Stimulated activated CD4-positive, alpha-beta T cell treated with anti-CD3 and anti-CD28 coated beads, Interleukin-2, amount 100 ng/mL, for 24 hours (primary cell): ENCODE measurements at places on chromosomes 16 and 17.

DNA sequence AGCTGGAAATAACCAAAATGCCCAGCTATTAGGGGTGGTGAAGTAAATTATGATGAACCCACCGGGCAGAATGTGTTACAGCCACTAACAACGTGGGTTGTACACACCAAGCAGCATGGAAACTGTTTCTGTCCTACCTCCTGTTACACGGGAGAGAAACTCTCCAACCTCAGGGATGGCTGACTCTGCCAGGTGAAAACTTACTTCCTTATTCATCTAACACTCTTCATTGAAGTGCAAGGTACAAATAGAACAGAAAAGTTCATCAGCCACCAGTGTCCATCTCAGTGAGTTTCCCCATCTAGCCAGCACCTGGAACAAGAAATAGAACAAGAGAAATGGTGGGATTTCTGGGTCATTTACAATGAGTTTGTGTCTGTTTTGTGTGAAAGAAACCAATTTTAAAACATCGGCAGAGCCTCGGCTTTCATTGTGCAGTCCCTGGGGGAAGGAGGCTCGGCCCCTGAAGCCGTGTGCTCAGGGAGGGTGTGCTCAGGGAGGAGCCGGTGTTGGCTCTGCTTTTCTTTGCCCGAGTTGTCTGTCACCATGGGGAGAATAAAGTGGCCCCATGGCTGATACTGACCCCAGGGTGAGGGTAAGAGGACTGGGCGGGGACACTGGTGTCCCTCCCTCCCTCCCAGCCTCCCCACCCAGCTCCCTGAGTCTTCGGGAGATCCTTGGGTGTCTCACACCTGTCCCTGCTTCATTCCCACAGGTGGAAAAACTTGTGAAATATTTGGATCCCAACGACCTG, 39.8 kb downstream of the RAB11FIP4 start:
- no peak for DNase-seq

DNA sequence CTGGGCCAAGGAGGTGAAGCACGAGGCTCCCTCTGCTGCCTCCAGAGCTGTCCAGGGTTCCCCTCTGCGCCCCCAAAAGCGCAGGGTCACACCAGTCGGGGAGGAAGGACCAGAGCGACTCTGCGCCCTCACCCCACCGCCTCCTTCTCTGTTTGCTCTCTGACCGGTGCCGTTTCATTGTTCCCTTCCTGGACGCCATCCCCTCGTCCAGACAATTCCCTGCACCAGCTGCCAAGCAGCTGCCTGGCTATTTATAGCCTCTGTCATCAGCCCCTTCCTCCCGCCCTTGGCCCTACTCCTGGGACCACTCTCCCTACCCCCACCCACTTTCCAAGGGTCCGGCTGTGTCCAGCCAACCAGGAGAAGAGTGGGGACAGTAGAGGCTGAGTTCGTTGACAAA, 68.8 kb upstream of the CREBBP start:
- DNase-seq, result no peak

DNA sequence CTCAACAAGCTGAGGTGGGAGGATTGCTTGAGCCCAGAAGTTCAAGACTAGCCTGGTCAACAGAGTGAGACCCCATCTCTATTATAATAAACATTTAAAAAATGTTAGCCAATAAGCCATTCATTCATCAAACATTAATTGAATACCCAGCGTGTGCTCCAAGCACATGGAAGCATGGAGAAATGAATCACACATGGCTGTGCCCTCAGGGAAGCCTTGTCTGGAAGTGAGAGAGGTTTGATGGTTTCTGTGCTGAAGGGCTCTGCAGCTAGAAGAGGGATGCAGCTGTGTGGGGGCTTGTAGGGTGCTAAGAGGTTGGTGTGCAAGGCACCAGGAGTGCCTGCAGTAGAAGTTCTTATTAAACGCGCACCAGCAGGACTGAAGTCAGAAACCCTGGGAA, 11.2 kb downstream of the CYB5D2 start:
- DNase-seq, result no peak

DNA sequence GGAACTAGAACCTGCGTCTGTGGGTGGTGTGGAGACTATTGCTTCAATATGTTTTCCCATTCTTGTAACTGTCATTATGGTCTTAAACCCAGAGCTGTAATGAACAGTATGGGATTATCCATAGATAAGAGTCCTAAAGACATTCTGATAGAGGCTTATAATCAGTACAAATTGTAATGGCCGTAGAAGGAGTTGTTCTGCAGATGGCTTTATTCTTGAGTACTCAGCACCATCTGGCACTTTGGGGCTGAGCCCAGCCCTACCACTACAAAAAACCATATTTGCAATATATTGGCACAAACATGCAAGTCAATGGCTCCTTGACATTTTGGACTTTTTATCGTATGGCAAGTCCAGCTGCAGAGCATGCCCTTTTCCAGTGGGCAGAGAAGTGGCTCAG, 150.0 kb downstream of the HS3ST4 start:
- no peak for DNase-seq

- DNase-seq, result no peak
Measured at GRCh38 chr17:47791025-47791424, 30.6 kb downstream of the OSBPL7 start.

GRCh38 chr16:24071666-24072360, 184.3 kb upstream of the CACNG3 start:
- DNase-seq, result no peak

- no peak for DNase-seq
Measured at GRCh38 chr17:82216301-82217119, 3.9 kb upstream of the CCDC57 start.

DNA sequence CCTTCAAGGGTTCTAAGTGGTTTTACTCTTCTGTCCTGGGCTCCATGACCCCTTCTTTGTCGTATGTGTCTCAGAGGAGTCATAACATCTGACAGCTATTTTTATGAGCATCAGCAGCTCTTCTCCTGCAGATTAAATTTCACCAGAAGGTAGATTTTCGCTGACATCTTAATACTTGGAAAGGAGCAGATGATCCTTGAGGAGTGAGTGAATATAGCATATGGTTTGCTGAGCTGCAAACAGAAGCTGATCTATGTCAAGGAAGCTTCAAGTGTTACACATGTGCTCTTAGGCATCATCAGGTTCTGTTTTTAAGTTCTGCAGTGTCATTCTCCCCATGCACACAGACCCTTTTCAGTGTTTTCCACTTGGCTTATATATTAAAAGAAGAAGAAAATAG, 49.2 kb upstream of the MYH2 start:
- no peak for DNase-seq

GRCh38 chr16:25258861-25259179, 1.2 kb upstream of the ZKSCAN2 start:
- no peak for DNase-seq

DNA sequence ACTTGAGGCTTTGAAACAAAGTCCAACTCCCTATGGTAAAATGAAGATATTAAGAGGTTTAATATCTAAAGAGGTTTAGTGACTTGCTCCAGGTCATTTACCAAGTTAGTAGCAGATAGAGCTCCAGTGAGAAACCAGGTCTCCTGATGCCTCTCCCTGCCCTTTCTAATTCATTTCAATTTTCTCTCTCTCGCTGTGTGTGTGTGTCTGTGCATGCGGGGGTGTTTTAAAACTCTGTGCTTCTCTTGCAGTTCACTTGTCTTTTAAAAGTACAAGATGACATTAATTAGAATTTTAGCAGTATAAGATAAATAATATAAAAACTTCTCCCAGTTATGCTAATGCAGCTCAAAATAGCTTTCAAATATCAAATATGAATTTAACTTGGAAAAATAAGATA, 8.2 kb upstream of the ZP2 start:
- no peak for DNase-seq

DNA sequence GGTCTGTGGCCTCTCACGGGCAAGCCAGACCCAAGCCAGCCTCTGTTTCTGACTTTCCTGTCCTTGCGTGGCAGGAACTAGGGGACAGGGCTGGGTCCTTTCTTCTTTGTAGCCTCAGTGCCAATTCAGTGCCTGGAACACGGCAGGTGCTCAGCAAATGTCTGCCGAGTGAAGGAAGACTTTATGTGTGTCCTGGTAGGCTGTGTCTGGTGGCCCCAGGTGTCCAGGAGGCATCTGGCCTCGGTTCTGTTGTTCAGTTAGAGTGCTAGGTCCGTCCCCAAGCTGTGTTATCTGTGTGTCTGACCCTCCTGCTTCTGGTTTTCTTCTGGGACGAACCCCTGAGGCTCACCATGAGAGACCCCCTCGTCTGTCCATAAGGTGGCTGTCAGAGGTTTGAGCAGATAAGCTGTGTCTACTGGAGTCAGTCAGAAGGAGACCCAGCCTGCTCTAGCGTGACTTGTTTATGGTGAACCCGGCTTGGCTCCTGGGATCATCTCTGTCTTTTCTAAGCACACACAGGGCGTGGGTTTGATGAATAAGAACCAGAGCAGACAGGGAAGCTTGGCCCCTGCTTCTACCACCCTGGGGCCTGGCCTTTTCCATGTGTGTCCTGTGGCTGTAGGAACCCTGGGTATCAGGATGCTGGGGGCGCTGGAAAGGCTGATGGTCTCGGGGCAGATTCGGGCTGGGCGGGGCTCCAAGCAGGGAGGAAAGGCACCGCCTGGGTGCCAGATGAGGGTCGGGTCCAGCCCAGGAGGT, 39.3 kb downstream of the ENGASE start:
- DNase-seq, result no peak

- no peak for DNase-seq
Measured at GRCh38 chr16:18050234-18050633, 286.3 kb downstream of the NPIPA8 start.

DNA sequence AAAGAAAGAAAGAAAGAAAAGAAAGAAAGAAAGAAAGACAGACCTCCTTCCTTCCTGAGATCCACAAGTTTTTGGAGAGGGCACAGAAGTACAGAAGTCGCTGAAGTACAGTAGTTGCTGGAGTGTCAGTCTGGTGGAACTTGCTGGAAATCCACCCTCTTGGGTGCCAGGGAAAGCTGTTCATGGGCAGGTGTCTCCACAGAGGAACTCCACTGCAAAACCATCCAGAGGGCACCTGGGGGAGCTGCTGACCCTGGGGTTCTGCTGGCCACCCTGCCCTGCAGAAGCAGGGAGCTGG, 3.5 kb upstream of the PRR14 start:
- DNase-seq, result no peak

GRCh38 chr16:50671644-50672260, 9.4 kb downstream of the SNX20 start:
- DNase-seq, result peak; percentile 67

DNA sequence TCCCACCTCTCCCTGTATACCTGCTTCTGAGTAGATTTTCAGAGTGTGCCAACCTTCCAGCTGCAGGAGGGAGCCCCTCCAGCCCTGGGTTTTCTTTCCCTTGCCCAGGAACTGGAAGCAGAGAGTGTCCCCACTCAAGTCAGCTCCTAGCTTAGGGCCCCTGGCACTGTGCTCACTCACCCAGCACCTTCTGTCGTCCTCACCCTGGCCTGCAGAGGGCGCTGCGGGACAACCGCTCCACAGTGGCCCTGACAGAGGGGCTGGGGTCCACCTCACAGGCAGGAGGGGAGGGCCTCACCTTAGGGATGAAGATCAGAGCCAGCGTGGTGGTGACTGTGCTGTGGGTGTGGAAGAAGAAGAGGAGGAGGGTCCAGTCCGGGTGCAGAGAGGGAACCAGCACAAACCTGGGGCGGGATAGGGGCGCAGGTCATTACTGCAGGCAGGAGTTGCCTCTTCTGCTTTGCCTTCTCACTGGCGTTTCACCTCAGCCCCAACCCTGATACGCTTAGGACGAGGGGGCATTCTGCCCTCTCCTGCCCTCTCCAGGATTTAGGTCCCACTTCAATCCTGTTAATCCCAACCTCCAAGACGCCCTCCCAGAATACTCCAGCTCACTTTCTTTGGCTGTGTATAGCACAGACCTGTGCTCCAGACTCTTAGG, 10.0 kb downstream of the GPR179 start:
- peak; percentile 67 for DNase-seq

DNA sequence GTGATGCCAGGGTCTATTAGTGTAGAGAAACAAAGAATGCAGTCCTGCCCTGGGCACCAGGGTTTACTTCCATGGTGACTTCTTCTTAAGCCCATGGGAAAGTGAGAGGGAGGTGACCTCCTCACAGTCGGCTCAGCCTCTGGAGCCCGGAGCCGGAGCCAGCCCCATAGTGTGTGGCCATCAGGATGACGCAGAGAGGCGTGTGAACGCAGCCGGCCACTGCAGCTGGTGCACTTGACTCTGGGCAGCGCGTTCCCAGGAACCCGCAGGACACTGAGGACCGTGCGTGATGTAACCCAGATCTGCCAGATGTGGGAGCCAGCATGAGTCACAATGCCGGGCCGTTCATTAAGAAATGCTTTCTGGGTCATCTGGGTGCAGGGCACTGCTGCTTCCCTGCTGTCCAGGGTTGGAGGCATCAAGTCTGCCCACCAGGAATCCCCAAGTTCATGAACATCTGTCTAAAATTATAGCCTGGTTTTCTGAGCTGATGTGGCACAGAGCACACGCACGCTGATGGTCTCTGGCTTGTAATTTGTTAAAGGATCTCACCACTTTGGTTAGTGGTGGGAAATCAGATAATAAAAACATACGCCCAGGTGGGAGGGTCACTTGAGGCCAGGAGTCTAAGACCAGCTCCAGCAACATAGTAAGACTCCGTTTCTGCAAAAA, 114.1 kb downstream of the PITPNC1 start:
- DNase-seq, result no peak

DNA sequence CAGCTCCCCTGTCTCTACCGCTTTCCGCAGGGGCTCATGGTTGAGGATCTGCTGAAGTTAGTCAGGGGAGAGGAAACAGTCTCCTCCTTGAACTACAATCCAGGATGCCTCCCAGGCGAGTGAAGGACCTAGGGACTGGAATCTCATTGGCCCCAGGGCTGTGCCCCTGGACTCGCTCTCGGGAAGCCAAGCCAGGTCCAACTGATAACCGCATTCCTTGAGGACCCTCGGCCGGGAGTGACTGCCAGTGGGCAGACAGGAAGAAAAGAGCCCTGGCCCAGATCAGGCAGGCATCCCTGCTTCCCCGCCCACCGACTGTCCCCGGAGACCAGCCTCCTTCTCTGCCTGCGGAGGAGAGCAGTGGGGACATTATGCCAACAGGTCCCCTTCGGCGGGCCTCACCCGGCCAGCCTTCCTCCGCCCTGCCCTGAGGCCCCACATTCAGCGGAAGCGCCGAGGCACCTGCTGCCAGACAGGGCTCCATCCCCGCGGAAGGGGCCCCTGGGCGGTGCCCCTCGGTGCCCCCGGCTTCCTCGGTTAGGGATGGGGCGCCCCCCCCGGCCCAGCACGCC, 776 bp downstream of the LRRC75A start:
- DNase-seq, result peak; percentile 35

DNA sequence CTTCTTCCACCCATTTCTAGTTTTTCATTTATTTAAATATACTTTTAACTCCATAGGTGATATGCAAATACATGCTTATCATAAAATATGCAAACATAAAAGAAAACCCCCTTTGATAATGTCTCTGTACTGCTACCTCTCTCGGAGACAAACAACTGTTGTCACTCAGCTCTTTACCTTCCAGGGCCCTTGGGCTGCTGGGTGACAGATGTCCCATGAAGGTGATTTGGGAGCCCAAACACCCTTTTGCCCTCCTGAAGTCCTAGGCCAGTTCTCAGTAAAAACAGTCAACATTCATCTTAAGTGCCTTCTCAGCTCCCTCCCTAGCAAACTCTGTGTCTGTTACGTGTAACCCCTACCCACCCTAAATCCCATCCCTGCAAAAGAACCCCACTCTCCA, 37.5 kb downstream of the CHD9 start:
- no peak for DNase-seq

GRCh38 chr16:27844826-27845225, 218.7 kb downstream of the GSG1L start:
- DNase-seq, result no peak

- no peak for DNase-seq
Measured at GRCh38 chr17:66702106-66702936, 132.6 kb upstream of the CACNG5 start.

GRCh38 chr17:34370376-34370996, 7.5 kb upstream of the CCL1 start:
- no peak for DNase-seq

GRCh38 chr16:27840311-27841060, 223.0 kb downstream of the GSG1L start:
- DNase-seq, result no peak

GRCh38 chr17:12431188-12431587, 234.5 kb upstream of the MYOCD start:
- DNase-seq, result no peak
